IPS DF 19.7 (cell line): ENCODE measurements at places on chromosomes 1 and 21.

DNA sequence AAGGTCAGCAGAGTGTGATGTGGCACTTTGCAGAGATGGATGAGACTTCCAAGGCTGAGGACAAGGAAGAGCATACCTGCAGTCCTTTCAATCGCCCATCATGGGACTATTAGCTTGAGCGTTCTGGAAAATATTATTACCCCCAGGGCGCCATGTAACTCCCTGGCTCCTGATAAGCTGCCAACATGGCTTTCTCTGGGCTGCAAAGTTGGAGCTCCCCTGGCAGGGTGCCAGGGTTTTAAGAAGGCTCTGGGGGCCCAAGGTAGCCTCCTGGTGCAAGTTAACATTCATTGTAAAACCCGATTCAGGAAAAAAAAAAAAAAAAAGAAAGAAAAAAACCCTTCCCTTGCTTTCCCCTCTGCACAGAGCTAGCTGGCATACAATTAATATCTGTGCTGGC is 196.7 kb downstream of the PBX1 start:
- DNase-seq: no peak

DNA sequence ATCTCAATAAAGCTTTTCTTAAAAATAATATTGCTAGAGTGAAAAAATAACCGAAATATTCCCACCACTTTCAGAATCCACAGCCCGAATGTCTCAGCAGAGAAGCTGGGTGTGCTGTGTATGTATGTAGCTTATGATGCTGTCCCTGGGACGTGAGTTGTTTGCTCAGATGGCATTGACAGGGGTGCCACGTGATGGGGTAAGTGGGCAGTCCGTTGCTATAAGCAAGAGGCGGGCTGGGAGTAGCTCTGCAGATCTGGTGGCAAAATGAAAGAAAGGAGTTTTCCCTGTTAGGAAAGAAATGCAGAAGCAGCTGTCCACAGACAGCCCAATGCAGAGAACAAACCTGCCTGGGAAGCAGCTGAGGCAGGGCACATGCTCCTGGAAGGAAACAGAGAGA is 3.8 kb upstream of the FAM20B start:
- no peak for DNase-seq

DNA sequence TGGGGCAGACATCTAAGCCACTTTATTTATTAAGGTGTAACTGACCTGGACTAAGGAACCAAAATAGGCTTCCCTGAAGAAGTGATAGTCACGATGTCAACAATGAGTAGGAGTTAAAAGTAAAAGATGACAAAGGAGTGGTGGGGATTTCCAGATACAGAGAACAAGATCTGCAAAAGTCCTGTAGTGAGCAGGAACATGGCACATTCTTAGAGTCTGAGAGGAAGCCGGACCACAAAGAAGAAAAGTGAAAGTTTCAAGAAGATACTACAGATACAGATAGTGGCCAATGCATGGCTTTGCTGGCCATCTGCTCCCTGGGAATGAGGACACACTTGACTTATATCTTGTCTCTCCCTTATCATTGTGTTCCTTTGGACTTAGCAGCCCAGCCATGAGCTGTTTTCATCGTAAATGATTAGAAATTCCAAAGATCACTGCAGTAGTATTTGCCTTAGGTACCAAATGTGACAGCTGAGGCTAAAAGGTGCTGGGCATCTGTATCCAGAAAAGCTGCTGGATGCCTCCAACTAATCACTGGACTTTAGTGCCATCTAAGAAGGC is 302.4 kb upstream of the NR5A2 start:
- DNase-seq: no peak

GRCh38 chr1:11796036-11796828 is 9.5 kb downstream of the MTHFR start:
- no peak for DNase-seq

GRCh38 chr1:39275836-39276507 is 71.5 kb downstream of the MACF1 start:
- DNase-seq: no peak

DNA sequence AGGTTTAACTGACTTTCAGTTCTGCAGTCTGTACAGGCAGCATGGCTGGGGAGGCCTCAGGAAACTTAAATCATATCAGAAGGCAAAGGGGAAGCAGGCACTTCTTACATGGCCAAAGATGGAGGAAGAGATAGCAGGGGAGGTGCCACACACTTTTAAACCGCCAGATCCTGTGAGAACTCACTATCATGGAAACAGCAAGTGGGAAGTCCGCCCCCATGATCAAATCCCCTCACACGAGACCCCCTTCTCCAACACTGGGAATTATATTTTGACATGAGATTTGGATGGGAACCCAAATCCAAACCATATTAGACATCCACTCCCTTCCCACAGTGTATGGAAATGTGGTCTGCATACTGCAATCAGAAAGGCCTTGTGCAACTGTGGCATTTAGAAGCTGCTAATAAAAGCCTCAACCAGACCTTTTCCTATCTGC is 148.2 kb downstream of the FCRL5 start:
- no peak for DNase-seq
